Neural progenitor cell (in vitro differentiated cells): ENCODE measurements at places on chromosomes 1 and 21. TPM values are rescaled to one million over a fixed set of nuclear protein-coding genes. Genes with fewer than 3 reads are reported as not detected.

- H3K36me3 ChIP-seq, result no peaks in the 10 kb centered on the region
- no peak for DNase-seq
- no peak overlapping the region for H3K27ac ChIP-seq
- no peak overlapping the region for H3K4me3 ChIP-seq
Measured at GRCh38 chr1:16231331-16232315, 5.4 kb downstream of the CPLANE2 start.

DNA sequence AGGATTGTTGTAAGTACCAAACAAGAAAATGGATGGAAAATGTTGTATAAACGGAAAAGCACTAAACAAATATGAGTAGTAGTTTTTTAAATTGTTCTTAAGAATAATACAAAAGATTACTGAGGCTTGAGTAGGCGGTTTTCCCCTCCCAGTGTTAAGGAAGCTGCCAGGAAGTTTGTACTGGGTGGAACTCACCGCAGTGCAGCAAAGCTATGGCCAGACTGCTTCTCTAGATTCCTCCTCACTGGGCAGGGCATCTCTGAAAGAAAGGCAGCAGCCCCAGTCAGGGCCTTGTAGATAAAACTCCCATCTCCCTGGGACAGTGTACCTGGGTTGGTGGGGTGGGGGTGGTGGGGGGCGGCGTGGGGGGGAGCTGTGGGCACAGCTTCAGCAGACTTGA, 58.7 kb downstream of the XCL2 start:
- DNase-seq, result no peak
- H3K27ac ChIP-seq, result no peak overlapping the region

- H3K4me1 ChIP-seq, result no peaks in the 10 kb centered on the region
- no peaks in the 10 kb centered on the region for H3K36me3 ChIP-seq
- H3K27ac ChIP-seq, result no peak overlapping the region
- DNase-seq, result no peak
- no peak overlapping the region for H3K4me3 ChIP-seq
Measured at GRCh38 chr1:76841460-76841859, 25.8 kb upstream of the ST6GALNAC5 start.

GRCh38 chr1:96912248-96912647, 190.7 kb downstream of the PTBP2 start:
- no peaks in the 10 kb centered on the region for H3K27me3 ChIP-seq
- DNase-seq, result no peak
- H3K4me1 ChIP-seq, result no peaks in the 10 kb centered on the region
- H3K27ac ChIP-seq, result no peak overlapping the region
- H3K36me3 ChIP-seq, result no peaks in the 10 kb centered on the region

The OVAAL gene
- total RNA-seq, result not detected in 2 replicates
